ENCODE measurements at places on chromosomes 7 and 10.
A peak's percentile ranks its signal among the peaks of the same experiment; 100 is the strongest.

DNA sequence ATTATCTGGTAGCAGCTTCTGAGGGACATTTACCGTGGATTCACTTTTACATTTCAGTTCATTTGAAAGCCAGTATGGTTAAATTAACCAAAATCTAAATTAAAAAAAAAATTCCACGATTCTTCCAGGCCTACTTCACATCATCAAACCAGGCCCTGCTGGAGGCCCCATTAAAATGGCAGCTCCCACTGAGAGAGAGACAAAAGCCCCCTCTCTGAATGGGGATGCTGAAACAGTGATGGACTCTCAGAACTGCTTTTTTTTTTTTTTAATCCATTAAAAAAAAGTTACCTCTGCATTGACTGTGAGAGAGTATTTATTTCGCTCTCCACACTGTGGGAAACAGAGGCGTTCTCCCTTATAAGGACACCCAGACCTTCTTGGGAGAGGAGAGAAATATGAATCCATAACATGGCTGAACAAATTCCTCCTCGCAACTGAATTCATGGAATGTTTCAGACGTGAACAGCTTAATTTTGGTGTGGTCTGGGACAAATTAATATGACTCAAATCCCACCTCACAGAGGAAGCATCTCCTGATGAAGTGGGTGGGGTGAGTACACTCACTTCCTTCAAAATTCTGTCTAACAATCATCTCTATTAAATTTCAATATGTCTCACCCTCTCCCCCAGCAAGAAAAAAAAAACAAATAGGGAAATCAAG is 73.5 kb downstream of the SAMD9 start:
- DNase-seq, result no peak

- no peak for DNase-seq
Observed at GRCh38 chr7:5225616-5226290, 35.7 kb downstream of the WIPI2 start.

GRCh38 chr7:875476-876076 is 778 bp upstream of the GET4 start:
- peak; percentile 30 for DNase-seq

- DNase-seq, result no peak
Observed at GRCh38 chr10:52682766-52683165, 89.8 kb downstream of the MBL2 start.

DNA sequence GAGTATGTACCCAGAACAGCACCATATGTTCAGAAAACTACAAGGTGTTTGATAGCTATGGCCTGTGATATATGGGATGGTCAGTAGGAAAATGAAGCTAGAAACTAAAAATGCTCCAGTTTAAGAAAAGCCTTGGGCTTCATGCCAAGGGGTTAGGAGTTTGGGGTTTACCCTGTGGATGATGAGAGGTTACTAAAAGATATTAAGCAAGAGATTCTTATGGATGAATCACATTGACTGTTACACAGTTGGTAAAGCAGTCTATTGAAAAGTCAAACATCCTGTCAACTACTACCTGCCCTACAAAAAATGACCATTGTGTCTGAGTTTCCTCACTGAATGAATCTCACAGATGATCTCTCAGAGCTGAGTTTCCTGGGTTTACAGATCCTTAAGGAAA is 166.2 kb upstream of the INHBA start:
- no peak for DNase-seq

DNA sequence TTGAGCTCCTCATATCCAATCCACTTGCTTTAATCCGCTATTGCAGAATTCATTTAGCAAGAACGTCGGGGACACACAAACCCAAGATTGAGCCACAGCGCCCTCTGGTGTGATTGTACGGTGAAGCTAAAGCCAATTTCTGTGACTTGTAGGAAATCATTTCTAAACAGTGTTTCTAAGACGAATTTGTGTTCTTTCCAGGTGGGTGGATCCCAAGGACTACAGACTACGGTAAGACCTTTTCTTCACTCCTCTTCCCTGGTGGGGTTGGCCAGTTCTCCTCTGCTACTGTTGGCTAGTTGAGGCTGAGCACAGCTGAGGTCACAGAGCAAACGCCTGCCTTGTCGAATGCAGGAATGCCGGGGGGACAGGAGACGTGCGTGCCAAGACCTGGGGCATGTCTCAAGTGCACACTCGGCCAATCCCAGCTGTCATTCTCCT is 5.2 kb downstream of the DMBT1 start:
- DNase-seq, result peak; percentile 83

DNA sequence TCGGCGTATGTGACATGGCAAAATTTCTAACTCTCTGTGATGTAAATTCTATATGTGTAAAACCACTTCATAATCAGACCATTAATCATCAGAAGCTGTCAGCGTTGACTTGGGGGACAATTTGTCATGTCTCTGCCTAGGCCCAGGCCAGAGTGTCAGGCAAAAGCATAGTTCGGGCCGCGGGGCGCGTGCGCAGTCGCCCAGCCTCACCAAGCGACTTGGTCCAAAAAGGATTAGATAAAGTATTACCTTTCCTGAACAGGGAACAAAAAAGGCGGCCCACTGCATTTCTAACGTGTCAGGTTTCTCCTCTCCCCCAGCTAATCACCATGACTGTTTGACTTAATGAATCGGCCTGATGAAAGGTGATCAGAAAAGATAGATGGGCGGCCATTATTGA is 114.2 kb downstream of the EBF3 start:
- DNase-seq, result no peak

- peak; percentile 53 for DNase-seq
Observed at GRCh38 chr7:141649865-141650634, 51.9 kb downstream of the DENND11 start.

DNA sequence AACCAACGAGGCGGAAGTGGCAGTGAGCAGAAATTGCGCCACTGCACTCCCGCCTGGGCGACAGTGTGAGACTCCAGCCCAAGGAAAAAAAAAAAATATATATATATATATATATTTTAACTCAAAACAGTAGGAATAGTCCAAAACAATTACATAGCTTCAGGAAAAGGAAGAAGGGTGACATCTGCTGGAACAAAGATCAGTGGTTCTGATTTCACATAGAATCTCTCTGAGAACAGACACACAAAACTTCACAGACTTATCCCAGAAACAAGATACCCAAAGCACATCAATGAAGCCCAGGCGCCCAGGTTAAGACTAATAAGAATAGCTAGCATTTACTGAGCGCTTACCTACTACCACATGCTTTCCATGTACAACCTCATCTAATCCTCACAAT is 45.0 kb downstream of the DNMBP start:
- no peak for DNase-seq

- no peak for DNase-seq
Observed at GRCh38 chr7:139825666-139826290, 3.3 kb upstream of the TBXAS1 start.

- DNase-seq, result no peak
Observed at GRCh38 chr10:124665558-124665957, 78.6 kb downstream of the FAM53B start.

DNA sequence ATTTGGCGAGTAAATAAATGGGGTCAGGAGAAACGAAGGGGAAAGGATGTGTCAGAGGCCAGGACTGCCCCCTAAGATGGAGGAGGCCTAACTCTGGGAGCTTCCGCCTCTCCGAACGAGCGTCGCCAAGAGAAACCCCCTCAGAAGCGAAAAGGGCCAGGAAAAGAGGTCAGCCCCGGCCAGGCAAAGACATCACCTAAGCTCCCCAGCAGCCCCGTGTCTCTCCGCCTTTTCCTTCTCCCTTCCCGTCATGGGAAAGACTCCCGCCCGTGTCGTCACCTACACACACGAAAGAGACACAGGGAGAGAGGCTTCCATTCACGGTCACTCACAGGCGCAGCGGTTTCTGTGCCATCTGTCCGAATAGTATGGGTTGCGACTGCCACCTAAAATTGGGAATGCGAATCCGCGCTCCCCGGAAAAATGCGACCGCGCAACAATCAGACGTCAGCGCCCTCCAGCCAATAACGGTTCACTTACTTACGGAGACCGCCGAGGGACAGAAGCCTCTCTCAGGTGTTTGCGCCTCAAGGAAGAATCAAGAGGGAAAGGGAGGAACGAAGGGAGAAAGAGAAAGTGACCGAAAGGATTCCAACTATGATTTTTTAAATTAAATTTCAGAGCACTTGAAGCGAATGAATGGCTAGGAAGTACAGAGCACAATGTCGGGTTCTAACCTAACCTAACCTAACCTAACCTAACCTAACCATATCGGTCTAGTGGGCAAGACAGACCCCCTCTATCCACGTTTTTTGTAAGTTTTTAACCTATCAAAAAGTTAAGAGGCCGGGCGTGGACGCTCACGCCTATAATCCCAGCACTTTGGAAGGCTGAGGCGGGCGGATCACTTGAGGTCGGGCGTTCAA is at the start of gene CWF19L1:
Gene CWF19L1 (minus strand): TSS at position 400 of the 866 bp plus-strand sequence. CDS start 45 bp downstream, at position 355.
- DNase-seq, result peak; percentile 90

DNA sequence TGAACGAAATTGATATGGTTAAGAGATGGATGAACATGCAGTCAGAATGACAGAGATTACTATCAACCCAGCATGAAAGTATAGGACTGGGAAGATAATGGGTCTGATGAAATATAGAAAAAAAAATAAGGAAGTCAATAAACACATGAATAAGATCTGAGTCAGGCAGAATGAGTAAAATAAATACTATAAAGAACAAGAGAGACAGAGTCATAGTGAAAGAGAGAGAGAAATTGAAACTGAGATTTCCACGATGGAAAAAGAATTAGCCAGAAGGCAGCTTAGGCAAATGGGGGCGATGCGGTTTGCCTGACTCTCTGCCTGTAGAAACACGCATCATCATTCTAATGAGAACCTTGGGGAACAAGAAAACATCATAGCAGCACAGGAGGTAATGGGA is 26.6 kb downstream of the SEMA3D start:
- DNase-seq, result no peak

DNA sequence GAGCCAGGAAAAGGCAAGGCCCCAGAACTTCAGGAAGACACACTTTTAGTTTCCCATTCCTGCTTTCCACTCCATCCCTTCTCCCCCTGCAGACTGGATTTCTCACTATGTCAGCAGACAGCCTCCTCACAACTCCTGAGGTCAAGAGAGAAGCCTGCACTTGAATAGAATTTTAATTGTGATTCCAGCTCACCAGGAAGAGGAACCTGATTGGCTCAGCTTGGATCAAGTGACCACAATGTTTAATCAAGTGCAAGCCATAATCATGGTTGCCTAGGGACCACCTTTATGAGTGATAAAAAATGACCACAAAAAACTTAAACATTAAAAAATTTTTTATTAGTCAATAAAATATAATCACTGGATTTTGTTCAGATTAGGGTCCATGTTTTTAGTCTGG is 244.7 kb upstream of the RHOBTB1 start:
- no peak for DNase-seq

DNA sequence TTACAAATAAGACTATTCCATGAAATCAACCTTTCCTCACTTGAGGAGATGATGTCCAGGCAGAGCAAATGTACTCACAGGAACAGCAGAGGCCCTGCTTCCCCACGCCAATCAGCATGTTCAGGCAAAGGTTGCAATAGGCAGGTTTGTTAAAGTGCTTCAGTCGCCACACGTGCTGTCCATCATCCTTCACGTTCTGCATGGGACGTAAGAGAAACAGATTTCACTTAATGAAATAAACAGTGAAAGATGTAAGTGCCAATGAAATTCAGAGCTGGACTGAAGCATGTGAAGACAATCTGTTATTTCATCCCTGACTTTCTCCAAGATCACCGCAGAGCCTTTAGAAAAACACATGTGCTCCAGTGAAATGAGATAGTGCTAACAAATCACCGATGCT is 217.4 kb downstream of the DGKB start:
- DNase-seq, result no peak

GRCh38 chr7:21383227-21384220 is 44.4 kb upstream of the SP4 start:
- no peak for DNase-seq

- no peak for DNase-seq
Observed at GRCh38 chr7:128745706-128746105, 6.5 kb downstream of the CALU start.

GRCh38 chr10:94200146-94200837 is 162.4 kb downstream of the NOC3L start:
- no peak for DNase-seq

- DNase-seq, result no peak
Observed at GRCh38 chr7:73556208-73557107, 1.0 kb downstream of the BCL7B start.

DNA sequence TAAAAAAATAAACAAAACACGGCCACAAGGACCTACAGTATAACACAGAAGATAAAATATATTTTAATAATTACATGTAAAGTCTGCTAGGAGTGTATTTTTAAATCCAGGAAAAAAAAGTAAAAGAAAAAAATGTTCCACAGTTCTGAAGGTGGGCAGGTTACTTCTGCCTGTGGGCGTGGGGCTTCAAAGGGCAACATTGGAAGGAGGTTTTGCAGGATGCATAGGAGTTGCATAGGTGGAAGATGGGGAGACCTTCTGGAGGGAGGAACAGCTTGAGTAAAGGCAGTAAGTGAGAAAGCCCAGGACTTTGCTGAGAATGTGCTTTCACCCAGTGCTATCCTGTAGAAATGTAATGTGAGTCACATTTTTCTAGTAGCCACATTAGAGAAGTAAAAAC is 37.5 kb upstream of the PLXNA4 start:
- DNase-seq, result no peak

GRCh38 chr7:30575910-30576309 is 18.8 kb upstream of the GARS1 start:
- DNase-seq, result no peak

GRCh38 chr7:126818393-126819196 is 434.1 kb downstream of the GRM8 start:
- no peak for DNase-seq

DNA sequence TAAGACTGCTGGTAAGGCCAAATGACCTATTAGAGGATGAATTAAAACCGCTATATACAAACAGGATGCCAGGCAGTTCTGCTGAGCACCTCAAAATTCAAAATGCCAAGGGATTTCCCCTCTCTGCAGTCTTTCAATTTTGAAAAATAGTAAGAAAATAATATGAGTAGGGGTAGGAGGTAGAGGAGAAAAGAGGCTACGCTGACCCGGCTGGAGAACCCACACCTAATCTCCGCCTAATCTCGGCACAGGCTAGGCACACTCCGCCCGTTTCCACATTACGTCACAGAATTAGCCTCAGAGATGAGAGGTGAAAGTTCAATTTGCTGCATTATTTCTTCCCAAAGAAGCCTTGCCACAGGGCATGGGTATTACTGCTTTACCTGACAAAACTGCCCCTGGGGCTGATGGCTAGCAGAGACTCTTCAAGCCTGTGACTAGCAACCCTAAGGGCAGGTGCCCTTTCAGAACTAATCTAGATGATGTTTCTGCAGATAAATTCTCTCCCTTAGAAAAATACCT is 21.3 kb upstream of the SPOCK2 start:
- no peak for DNase-seq

DNA sequence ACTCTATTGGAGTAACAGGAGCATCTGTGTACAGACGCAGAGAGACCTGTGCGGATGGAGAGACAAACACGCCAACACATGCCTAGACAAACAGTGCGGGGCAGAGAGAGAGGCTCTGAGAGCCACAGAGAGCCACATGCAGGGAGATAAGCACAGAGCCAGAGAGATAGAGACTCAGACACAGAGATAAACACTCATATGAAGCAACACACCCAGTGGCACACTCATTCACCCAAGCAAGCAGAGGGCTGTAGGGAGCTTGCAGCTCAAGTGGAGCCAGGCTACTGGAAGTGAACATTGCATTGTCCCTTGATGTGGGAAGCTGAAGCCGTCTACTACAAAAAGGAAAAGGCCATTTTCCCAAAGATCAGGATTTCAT is 46.6 kb upstream of the PODXL start:
- DNase-seq, result no peak
